Right renal pelvis (tissue), 4 donors: ENCODE measurements at places on chromosomes 12 and 14. TPM values are rescaled to one million over a fixed set of nuclear protein-coding genes. Genes with fewer than 3 reads are reported as not detected.

PTPRQ gene
- polyA plus RNA-seq, result 21.8 TPM

RPL36AL gene
- polyA plus RNA-seq, result 170 TPM

- no peak for DNase-seq
Measured at GRCh38 chr14:78612666-78613065, 442.5 kb downstream of the NRXN3 start.

DNA sequence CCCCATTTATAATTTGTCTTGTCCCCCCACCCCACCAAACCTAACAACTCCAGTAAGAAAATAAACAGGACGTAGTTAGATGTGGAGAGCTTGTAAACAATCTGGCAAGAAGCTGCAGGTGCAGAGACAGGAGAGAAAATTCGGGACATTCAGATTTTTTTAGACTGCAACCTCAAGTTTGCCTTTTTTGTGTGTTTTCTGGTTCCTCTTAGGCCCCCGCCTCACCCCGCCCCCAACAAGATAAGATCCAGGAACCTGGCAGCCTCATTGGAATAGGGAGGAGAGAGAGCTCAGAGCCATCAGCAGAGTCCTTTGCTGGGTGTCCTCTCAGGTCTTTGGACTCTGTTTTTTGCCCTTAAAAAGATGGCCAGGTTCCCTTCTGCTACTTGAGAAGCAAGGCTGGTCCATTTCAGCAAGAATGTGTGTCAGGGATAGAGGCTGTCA, 2.9 kb downstream of the HOXC10 start:
- no peak for DNase-seq

- no peak for DNase-seq
Measured at GRCh38 chr14:32434180-32434579, 105.1 kb downstream of the AKAP6 start.
